ENCODE measurements at places on chromosomes 5 and 9.

DNA sequence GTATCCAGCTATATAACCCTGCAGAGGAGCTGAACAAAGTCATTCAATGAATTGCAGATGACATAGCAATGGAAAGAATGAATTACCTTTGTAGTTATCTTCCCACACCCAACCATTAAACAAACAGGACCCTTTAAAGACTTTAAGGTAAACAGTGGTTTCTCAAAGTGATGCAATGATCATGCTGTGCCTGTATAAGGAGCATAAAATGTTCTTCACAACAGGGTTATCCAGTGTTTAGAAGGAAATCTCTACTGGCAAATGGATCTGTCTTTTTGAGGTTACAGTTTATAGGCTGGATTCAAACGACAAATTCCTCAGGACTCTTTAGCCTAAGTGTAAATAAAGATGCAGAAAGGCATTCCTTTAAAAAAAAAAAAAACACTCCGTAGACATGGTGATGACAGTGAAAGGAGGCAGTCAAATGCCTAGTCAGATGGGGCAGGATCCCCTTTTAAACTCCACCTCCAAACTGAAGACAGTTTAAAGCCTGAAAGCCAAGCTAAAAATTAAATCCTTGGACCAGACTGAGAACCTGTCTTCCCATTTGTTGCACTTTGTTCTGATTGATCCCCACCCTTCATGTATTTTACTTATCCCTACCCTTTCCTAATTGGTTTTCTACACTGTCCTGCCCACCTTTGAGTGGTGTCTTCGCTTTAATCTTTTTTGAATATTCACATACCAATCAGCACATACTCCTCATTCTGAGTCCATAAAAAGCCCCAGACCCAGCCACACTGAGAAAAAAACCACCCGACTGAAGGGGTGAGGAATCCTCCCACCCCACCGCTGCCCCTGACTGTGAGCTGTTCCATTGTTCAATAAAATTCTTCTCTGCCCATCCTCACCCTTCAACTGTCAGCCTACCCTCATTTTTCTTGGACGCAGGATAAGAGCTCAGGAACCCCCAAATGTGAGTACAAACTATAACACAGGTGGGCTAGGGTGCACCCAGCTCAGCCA, 761.3 kb upstream of the DMAC1 start:
- DNase-seq = no peak

GRCh38 chr9:15711531-15711930, 158.7 kb downstream of the CCDC171 start:
- DNase-seq = no peak

DNA sequence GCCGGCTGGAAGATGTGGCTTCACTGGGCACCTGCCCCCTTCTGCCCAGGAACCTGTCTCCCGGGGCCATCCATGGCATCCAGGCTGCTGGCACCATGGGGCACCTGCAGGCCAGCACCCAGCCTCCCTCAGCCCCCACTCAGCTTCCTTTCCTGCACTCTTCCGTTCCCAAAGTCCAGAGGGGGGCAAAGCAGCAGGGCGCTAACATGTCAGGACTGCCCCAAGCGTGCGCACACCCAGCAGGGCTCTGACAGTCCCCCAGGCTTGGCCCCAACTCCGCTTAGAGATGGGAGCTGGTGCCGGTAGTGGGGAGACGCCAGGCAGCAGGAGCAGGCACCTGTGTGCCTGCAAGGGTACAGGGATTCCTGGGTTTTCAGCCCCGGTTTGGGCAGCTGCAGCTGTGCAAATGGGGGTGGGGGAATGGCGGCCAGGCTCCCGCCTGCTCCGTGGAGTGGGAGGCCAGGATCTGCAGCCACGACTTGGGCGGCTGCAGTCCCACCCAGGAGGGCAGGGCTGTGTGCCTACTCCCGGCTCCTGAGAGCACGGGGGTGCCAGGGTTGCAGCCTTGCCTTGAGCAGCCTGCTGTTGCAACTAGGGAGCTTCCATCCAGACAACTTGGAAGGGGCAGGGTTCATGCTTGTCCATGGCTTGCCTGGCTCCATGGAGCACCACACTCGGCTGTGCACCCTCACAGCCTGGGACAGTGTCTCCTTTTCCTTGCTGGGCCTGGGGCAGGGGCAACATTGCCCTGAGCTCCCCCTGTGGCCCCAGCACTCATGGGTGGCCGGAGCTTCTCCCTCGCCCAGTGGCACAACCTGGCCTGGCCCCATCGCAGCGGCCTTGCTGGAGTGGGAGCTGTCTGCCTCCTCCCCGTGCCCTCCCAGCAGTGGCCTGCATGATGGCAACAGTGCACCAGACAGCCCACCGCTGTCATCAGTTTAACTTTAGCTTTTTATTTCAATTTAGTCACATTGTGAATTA, 561.1 kb downstream of the MTRR start:
- DNase-seq = no peak

DNA sequence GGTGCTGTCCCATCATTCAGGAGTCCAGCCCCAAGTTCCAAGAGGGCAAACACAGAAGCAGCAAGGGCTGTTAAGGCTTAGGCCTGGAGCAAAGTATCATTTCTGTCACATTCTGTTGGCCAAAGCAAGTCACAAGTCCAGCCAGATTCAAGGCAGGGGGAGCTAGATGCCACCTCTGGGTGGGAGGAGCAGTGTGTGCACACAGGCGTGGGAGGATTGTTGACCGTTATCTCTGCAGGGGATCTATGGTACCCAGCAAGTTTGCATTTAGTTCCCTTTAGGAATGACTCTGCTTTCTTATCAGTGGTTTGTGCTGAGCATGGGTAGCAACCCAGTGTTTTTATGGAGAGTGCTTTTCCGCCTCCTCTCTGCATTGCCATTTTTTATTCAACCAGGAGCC, 278.9 kb downstream of the NR3C1 start:
- DNase-seq = no peak

GRCh38 chr9:38727497-38728001, 7.6 kb upstream of the FAM240B start:
- no peak for DNase-seq

GRCh38 chr5:74378464-74378863, 262.1 kb downstream of the ENC1 start:
- no peak for DNase-seq

GRCh38 chr5:92990771-92991170, 590.2 kb downstream of the NR2F1-AS1 start:
- DNase-seq = no peak

- no peak for DNase-seq
Measured at GRCh38 chr9:88267283-88267682, 121.0 kb upstream of the SPIN1 start.

- DNase-seq = no peak
Measured at GRCh38 chr9:13898957-13899356, 415.0 kb downstream of the NFIB start.

- DNase-seq = no peak
Measured at GRCh38 chr5:37806016-37806415, 33.8 kb downstream of the GDNF start.

DNA sequence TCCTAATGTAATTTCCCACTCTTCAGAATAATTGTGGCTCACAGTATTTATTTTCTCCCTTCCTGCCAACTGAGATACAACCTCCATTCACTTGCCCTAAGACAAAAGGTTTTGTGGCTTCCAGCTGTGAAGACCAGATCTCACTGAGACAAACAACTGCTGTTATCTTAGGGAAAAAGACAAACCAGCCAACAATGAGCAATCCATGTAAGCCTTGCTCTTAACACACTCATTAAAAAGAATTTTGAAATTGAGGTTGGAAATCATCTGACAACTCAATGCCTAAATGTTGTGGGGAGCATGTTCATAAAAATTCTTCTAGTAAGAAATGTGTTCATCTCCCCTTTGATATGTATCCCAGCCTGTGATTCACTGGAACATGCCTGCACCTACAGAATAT, 132.9 kb downstream of the ADAMTSL1 start:
- no peak for DNase-seq

GRCh38 chr5:132010989-132011621, 353 bp downstream of the ACSL6 start:
- DNase-seq = no peak

GRCh38 chr5:148290271-148291195, 21.7 kb upstream of the SPINK7 start:
- no peak for DNase-seq

- DNase-seq = no peak
Measured at GRCh38 chr5:3214396-3214795, 381.2 kb upstream of the IRX1 start.

GRCh38 chr5:36570301-36571095, 35.9 kb upstream of the SLC1A3 start:
- DNase-seq = no peak

DNA sequence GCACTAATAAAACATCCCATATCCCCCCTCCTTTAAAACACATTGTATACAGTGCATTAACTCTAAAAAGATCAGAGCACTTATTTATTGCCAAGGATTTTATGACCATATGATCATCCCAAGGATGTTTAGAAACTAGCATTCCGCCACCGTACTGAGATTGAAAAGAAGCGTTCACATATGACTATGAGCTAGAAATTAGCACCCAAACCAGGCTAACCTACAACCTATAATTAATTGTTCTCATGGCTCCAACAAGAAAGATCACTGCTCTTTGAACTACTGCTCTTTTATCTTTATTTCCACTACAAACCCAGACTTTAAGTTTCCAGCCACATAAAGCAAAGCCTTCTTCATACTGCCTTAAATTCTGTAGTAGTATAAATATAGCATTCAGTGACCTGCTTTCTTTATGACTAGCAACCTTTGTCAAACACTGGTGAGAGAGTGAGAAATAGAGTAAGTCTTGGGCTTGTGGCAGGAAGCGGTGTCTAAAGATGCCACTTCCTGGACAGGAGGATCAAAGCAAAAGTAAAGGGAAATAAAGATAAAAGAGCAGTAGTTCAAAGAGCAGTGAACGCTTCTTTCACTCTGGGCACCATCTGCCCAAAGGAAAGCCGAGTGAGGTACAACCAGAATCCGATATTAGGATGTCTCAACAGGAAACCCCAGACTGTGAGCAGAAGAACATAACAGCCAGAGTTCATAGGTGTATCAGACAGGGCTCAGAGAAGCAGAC, 151.1 kb upstream of the ERCC6L2 start:
- DNase-seq = no peak

- no peak for DNase-seq
Measured at GRCh38 chr5:93503598-93504067, 77.4 kb downstream of the NR2F1-AS1 start.

- DNase-seq = no peak
Measured at GRCh38 chr9:128065907-128066712, 1.0 kb downstream of the NAIF1 start.

DNA sequence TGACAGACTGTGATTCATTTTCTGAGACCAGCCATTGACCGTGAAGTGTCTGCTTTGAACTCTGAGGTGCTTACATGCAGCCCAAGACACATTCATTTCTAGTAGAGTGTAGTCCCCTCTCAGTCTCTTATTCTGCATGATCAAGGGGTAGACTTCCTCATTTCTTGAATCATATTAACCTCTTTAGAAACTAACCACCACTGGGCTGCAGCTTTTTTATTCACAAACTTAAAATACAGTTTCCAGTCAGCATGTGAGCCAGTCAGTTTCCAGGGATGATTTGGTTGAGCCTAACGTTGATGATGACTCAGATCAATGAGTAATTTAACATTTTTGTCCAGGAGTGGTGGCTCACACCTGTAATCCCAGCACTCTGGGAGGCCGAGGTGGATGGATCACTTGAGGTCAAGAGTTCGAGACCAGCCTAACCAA, 59.2 kb downstream of the OTULIN start:
- DNase-seq = no peak

DNA sequence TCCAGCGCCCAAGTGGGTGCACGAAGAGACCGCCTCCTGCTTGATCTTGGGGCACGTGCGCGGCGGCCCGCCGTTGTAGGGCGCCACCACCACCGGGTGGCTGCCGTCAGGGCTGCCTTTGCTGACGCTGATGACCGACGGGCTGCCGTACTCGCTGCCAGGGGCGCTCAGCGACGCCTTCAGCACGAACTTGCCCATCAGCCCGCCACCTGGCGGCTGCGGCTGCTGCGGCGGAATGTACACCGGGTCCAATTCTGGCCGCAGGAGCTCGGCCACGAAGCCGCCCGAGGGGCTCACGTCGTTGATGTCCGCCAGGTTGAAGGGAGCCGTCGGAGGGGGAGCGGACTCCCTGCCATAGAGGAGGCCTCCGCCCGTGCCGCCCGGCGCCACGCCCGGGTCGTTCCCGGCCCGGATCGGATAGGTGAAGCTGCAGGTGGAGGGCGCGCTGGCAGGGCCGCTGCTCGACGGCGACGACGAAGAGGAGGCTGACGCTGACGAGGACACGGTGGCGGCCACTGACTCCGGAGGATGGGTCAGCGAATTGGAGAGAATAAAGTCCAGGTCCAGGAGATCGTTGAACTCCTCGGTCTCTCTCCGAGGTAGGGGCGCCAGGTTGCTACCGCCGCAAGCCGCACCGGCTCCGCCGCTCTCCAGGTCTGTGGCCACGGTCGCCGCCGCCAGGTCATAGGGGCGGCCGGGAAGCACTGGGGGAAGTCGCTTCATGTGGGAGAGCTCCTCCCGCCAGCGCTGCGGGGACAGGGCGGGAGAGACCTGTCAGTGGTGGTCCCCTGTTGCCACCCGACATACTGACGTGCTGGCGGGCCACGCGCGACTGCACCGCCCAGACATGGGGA, 1.8 kb downstream of the KLF4 start:
- no peak for DNase-seq

- DNase-seq = no peak
Measured at GRCh38 chr9:76756268-76756640, 8.0 kb upstream of the PCA3 start.

GRCh38 chr5:135591277-135591676, 12.5 kb upstream of the CXCL14 start:
- DNase-seq = no peak

DNA sequence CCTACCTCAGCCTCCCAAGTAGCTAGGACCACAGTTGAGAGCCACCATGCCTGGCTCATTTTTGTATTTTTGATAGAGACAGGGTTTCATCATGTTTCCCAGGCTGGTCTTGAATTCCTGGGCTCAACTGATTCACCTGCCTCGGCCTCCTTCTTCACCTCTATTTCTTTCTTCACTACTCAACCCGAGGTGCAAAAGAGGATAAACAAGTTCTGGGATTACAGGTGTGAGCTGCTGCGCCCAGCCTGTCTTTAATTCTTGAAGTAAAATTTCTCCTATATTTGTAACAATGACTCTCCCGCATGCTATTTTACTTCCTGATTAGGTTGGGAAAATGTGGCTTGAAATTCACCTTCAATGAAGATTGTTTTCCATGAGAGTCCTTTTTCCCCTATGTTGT, 46.4 kb downstream of the CAST start:
- no peak for DNase-seq

- no peak for DNase-seq
Measured at GRCh38 chr9:101691657-101692056, 46.8 kb downstream of the GRIN3A start.

GRCh38 chr5:127856292-127856691, 153.1 kb downstream of the CCDC192 start:
- DNase-seq = no peak

GRCh38 chr5:38452201-38452600, 104.2 kb downstream of the LIFR start:
- DNase-seq = no peak

All from D721Med (cell line).